ENCODE measurements at places on chromosomes 3 and 15.

DNA sequence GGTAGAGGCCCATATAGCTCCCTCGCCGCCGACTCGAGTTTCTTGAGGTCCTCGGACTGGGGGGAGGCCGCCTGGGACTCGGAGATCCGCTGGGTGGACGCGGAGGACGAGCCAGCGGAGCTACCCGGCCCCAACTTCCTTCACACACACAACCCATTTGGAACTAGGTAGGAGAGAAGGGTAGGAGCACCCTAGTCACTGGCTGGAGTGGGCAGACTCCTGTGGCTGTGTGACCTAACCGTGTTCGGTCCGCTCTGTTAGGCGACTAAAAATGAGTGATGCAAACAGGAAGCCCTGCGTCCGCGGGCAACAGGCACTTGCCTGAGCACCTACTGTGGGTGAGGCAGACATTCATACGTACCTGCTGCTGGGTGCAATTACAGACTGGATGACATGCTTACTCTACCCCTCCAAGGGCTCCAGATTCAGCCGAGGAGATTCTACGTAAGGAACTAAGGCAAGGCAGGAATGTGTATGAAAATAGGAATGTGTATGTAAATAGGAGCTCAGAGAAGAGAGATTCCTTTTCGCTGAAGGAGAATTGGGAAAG, 4.6 kb upstream of the SIN3A start:
- no peak for DNase-seq

- DNase-seq: no peak
These were observed 81.5 kb downstream of the SMAD3 start for GRCh38 chr15:67146875-67147381.

GRCh38 chr15:76809412-76810103, 95.6 kb downstream of the SCAPER start:
- DNase-seq: no peak

DNA sequence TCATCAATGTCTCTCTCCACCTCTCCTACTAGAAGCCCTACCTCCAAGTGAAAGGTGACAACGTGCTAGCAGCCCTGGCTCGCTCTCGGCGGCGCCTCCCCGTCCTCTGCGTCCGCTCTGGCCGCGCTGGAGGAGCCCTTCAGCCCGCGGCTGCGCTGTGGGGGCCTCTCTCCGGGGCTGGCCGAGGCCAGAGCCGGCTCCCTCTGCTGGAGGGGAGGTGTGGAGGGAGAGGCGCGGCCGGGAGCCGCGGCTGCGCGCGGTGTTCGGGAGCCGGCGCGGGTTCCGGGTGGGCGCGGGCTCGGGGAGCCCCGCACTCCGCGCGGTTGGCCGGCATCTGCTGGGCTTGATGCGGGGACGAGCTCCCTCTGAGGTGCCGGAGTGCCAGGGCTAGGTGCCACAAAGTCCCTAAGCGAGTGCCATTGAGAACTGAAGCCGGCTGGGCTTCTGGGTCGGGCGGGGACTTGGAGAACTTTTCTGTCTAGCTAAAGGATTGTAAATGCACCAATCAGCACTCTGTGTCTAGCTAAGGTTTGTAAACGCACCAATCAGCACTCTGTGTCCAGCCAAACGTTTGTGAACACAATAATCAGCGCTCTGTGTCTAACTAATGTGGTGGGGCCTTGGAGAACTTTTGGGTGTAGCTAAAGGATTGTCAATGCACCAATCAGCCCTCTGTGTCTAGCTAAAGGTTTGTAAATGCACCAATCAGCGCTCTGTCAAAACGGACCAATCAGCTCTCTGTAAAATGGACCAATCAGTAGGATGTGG, 84.8 kb upstream of the ARRDC4 start:
- no peak for DNase-seq

GRCh38 chr3:188104050-188104449, 49.9 kb upstream of the LPP start:
- DNase-seq: no peak

DNA sequence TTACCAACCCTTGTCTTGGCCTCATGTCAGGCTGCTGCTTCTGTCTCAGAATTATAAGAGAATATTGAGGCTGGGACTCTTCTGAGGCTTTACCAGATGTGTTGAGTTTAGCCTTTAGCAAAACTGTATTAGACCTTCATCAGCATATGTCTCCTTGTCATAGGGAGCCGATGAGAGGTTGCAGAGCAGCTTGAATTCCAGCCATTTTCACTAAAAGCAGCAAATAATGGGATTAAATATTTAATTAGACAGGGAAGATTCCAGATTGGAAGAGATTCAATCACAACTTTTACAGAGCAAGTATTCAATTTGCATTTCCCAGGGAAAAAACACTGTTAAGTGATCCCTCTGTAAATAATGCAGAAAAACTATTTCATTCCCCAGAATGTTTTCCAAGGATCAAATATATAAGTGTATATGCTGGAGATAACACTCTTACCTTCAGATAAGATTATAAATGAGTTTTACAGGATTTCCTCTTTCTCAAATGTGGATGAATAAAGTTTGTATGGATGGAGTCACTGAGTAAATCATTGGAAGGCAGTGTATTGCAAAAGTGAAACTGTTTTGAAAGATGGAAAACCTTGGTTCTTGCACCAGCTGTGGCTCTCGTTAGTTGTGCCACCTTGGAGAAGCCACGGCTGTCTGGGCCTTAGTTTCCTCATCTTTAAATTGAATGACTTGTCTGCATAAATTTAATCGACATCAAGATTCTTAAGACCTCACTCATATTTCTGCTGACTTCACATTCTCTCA, 466.4 kb upstream of the SGO1 start:
- no peak for DNase-seq

DNA sequence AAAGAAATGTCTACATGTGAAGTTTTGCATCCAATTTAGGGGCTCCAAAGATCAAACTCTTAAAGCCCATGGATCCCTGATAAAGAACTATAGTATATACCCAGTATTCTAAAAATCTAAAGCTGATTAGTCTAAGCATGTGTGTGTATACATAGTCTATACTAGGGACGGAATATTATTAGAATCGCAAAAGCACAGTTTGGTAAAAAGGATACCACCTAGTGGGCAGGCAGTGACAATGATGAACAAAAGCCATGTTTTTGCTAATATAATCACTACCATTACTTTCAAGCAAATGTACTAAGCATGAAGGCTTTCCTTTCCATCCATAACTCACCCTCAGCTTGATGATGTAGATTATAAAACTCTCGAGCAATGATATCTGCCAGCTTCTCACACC, 16.5 kb downstream of the POLQ start:
- no peak for DNase-seq

- DNase-seq: no peak
These were observed 92.3 kb downstream of the SLC9A9 start for GRCh38 chr3:143755978-143756377.

GRCh38 chr3:178804606-178805005, 267.0 kb downstream of the ZMAT3 start:
- no peak for DNase-seq

DNA sequence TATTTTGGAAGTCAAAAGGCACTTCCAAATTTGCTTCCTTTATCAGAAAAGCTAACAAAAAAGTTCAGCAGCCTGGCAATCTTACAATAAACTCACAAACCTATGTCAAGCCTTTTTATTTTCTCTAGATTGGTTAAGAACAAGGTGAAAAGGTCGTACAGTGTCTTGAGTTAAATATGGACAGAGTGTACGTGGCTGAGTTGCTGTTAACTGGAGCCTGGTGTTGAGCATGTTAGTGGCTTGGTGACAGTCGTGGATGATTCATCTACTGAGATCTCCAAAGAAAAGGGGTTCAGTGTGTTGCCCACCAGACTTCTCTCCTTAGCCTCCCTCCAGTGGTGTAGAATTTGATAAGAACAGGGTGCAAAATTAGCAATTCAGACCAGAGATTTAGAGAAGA, 89.7 kb downstream of the SSR3 start:
- no peak for DNase-seq

- DNase-seq: no peak
These were observed 21.9 kb upstream of the NR1I2 start for GRCh38 chr3:119759962-119760361.

DNA sequence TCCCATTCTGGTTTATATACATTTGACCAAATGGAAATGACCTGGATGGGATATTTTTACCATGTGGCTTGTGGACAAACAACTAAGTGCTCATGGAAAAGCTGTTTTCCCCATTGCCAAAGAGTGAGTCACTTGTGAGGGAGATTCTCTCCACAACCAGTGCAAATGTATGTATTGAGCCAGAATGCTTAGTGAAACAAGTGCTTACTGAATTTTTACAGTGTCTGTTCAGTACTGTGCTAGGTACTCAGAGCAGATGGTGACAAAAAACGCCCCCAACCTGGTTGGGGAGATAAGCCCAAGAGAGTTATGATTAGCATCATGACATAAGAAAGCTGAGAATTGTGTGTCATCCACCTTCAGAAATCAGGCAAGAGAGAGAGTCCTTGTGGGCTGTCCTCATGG, 2.3 kb downstream of the CHP1 start:
- DNase-seq: no peak

DNA sequence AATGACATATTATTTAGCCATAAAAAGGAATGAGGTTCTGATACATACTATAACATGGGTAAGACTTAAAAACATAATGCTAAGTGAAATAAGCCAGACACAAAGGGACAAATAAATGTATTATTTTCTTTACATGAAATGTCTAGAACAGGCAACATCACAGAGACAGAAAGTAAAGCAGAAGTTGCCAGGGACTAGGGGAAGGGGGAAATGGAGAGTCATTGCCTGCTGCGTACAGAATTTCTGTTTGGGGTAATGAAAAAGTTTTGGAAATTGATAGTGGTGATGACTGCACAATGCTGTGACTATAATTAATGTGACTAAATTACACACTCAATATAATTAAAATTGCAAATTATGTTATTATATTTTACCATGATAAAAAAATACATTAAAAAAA, 99.9 kb downstream of the ANO10 start:
- no peak for DNase-seq

GRCh38 chr15:51424780-51425179, 83.3 kb downstream of the GLDN start:
- DNase-seq: no peak

DNA sequence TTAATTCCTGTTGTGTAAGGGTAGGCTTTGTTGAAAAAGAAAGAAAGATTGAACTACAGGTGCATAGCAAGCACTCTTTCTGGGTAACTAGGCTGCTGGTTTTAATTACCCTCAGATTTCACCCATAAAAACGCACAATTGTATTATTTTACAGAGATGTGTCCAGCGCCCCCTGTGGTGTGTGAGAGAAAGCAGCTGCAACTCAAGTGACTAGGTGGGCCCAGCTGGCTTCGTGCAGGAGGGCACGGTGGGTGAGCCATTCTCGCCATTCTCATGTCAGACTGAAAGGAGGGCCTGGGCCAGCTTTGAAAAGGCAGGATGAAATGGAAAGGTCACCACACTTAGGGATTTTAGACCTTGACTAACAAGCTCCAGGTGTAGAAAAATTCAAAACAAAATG, 122.6 kb downstream of the LRIG1 start:
- DNase-seq: no peak

GRCh38 chr15:68679961-68680371, 101.2 kb downstream of the CORO2B start:
- DNase-seq: no peak

DNA sequence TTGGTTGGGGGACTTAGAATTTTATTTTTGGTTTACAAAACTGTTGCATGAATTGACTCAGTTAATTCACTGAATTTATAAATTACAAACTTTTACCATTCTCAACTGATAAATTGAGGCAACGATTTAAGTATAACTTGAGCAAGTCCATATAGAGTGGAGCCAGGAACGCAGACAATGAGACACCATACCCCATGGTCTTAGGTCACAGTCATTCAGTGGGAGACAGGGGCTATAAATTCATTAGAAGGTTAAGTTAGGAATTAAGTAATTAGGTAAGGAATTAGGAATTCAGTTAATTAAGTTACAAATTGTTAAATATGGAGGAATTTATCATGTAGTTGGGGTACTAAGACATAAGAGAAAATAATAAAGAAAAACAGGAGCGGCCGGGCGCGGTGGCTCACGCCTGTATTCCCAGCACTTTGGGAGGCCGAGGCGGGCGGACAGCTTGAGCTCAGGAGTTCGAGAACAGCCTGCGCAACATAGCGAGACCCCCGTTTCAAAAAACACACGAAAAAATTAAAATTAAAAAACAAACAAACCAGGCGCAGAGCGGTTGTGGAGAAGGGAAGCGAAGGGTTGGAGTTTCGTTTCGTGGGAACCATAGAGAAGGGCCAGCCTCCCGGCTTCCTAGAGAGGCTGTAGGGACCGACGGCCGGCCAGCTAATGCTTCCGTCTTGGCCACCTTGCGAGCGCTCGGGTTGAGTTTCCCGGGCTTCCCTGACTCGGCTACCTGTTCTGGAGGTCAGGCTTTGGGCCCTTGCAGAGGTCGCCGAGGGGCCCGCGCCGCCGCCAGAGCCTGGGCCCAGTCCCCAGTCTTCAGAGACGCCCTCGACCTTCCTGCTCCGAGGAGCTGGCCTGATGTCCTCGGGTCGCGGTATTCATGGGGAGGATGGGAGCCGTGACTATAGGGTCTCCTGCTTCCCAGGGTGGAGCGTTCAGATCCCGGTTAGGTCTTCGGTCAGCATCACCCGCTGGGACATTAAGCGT, at the start of gene ZNF619:
TSS of gene ZNF619 (plus strand) at position 645 of the 993 bp plus-strand sequence. CDS start 858 bp downstream, outside the sequence.
- DNase-seq: no peak

DNA sequence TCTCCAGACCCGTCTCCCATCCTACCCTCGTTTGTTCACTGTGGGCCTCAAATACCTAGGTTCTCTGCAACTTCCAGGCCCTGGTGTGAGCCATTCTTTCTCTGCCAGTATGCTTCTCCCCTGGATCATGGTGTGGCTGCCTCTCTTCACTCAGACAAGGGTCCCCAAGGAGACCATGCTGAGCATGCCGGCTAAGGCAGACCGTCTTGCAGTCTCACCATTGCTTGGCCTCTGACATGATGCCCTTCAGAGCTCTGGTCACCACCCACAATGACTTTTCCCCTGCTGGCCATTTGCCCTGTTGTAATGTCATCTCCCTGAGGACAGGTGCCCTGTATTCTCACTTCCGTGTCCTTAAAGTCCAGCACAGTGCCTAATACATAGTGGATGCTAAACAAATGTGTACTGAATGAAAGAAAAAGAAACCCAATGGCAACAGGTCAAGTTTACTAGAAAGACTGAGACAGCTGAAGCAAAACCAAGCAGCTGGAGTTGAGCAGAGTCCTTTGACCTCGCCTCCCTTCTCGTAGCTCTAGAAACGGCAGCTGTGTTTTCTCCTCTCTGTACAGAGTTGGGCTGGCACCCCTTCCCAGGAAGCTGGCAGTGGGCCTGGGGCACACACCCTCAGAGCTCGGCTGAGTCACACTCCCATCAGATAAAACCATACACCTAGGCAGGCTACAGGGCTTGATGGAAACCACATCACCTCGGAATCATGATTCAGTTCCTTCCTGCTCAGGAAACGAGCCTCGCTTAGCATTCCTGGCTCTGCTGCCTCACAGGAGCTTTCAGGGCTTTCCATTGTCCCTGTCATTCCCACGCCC, 8.6 kb downstream of the TLR9 start:
- DNase-seq: no peak

- DNase-seq: no peak
These were observed 139.0 kb downstream of the FAM43A start for GRCh38 chr3:194824701-194825111.

- DNase-seq: no peak
These were observed 285.1 kb downstream of the CHL1 start for GRCh38 chr3:481680-482079.

GRCh38 chr15:41499109-41499851, 5.6 kb downstream of the ITPKA start:
- DNase-seq: no peak
